ENCODE measurements at places on chromosomes 1 and 21.

GRCh38 chr1:207966521-207966920, 55.6 kb upstream of the CD34 start:
- no peak for DNase-seq

DNA sequence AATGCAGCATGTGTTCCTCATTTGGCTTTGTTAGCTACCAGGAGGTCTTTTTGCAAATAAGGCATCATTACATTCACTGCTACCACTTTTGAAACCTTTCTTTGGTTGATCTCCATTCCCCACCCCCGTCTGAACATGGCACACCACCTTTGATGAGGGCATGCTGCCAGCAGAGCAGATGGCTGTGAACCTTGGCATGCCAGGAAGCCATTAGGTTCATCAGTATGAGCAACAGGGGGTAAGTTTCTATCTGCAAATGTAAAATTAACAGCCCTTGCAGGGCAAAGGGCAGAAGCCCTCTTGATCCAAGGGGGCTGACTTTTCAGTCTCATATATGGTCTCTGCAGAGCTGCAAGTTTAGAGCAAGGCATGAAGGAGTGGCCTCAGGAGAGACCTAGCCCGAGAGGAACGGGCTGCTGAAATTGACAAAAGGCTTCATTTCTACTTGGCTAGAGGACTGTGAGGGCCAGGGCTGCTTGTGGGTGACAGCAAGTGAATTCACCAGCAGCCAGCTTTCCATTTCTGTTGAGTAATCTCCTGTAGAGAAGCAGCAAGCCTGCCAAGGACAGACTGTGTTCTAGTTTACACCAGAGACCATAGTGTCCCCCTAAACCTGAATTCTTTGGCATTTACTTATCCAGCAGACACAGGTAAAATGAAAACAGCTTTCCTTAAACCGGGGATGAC, 127.9 kb downstream of the ZNF326 start:
- no peak for DNase-seq

- no peak for DNase-seq
These were observed 88.9 kb downstream of the DMRTB1 start for GRCh38 chr1:53548031-53548491.

DNA sequence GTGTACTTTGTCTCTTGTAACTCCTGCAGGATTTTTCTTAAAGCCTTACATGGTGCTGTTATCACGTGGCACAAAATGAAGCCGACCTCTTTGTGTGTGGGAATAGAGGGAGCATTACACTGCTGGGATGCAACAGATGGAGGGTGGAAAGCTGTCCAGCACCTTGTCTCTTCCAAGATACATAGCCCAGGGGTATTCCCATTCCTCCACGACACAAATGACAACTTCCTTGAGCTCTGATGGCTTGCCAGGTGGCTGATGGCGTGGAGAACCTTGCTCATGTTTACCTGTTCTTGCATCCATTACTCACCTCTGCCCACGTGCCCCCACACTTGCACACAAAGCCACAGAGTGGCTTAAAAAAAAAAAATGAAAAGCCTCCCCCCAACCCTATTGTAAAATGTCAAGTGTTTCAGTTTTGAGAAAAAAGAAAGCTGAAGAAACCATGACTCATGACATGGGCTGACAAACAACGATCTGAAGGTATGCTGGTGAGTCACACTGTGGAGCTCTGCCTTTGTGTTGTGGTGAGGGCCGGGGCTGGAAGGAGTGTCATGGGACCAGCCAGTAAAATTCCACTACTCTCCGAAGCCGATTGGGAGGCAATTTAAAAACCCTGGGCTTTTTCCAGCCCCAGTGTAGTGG, 32.0 kb upstream of the ATP5PO start:
- DNase-seq = peak; percentile 94

DNA sequence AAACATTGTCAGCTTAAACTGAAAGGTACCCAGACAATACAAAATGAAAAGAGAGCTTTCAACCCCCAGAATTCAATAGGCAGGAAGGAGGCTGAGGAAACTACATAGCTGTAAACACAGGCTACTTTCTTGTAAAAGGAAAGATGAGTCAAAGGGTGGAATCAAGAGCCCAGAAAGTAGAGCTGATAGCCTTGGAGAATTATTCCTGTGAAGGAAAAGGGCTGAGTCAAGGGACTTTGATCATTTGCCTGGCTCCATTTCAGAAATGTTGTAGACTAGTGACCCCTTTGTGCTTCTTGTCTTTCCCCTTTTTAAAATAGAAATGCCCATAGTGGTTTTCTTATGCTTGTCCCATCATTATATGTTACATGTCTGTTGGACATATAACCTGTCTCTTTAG, 597.6 kb downstream of the ADGRL2 start:
- no peak for DNase-seq

- DNase-seq = no peak
These were observed 89.2 kb downstream of the NRDC start for GRCh38 chr1:51789342-51789741.

DNA sequence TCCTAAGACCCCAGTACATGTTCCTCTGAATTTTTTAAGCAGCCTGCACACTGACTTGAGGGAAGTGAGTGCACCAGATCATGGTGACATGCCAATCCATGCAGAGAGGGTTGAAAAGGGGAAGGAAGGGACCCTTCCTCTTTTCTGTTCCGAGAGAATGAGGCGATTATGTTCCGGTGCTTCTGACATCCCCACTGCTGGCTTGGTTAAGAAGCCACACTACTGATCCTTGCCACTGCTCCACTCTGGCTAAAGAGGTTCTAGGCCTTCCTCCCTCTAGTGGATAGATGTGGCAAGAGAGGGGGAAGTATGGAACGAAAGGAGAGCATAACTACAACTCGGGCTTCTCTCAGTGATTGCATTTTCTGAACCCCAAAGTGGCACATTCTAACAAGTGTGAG, 1.8 kb upstream of the CYB5R1 start:
- DNase-seq = peak; percentile 65

DNA sequence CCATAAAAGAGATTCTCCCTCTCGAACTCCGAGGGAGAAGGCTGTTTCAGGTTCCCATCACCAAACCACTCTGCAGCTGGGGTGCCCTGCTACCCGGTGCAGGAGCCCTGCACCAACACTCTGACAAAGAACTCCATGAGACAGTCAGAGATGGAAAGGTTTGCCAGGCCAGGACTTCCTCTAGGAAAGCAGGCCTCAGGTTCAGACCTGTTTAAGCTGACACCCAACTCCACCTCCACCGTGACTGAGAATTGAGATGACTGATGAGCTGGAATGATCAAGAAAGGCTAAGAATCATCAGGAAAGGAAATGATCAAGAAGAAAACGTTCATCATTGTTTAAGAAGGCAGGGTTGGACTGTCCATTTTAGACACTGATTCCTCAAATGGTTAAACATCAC, 46.2 kb upstream of the KCNE1 start:
- no peak for DNase-seq

DNA sequence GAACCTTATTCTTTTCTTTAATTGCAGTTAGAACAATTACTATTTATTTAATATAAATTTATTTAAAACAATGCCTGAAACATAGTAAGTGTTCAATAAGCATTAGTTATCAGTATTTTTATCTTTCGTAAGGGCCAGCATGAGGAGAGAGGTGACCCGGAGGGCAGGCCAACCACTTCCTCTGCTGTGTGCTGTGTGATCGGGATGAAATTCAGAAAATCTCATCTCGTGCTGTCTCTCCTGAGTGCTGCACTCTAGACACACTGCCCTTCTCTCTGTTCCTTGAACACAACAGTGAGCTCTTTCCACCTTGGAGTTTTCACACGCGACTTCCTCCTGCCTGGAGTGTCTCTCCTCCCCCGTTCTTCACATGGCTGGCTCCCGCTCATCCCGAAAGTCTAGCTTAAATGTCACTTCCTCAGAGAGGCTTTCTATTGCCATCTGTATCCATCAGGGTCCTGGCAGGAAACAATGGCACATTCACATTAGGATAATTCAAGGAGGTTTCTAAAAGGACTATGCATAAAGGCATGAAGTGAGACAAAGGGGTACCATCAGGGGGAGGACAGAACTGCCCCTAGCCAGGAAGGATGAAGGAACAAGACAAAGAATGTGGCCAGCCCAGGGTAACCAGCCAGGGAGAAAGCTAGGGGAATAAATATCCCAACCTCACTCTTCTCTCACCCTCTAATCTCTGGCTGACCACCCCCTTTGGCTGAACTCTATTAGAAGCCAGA, 142.6 kb upstream of the GJB5 start:
- DNase-seq = no peak

DNA sequence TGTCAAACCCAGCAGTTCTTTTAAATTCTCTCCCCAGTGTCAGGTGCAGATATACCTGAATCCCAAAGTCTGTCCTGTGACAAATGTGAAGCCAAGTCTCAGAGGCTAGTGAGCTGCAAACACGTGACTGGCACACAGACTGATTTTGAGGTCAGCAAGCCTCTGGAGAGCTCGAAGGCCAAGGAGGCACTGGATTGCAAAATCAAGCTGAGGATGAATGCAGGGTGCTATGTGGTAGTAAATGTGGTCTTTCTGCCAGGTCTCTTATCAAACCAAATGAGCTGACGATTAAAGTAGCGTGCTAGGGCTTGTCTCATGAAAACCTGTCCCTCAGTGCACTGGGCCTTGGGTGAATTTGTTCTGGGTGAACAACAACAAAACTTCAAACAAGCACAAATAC, 20.6 kb downstream of the GPR3 start:
- no peak for DNase-seq

GRCh38 chr1:226984521-226985238, 44.6 kb downstream of the COQ8A start:
- no peak for DNase-seq

DNA sequence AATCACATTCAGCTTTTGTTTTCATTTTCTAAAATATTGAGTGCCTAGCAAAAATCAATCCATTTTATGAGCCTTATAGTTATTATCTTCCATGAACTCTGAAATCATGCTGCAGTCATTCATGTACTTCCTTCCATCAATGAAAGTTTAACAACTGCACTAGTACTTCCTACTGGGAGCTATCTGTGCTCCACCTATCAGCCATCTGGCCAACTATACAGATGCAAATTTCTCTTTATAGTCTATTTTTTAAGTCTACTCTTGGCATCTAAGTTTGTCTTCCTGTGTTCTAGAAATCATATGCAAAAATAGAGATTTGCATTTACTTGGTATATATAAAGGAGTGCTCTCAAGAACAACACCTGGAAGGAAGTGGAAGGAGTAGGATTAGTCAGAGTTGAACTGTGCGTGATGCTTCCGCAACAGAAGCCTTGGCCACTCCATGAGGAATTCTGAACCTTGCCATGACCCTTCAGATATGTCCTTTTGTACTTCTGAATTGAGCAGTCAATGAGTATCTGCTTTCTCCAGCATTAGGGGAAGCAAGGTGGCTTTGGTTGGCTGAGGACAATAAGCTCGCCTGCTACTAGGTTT, 403.2 kb upstream of the ADAMTS5 start:
- DNase-seq = no peak

- DNase-seq = no peak
These were observed 63.7 kb downstream of the SCCPDH start for GRCh38 chr1:246787781-246788513.

DNA sequence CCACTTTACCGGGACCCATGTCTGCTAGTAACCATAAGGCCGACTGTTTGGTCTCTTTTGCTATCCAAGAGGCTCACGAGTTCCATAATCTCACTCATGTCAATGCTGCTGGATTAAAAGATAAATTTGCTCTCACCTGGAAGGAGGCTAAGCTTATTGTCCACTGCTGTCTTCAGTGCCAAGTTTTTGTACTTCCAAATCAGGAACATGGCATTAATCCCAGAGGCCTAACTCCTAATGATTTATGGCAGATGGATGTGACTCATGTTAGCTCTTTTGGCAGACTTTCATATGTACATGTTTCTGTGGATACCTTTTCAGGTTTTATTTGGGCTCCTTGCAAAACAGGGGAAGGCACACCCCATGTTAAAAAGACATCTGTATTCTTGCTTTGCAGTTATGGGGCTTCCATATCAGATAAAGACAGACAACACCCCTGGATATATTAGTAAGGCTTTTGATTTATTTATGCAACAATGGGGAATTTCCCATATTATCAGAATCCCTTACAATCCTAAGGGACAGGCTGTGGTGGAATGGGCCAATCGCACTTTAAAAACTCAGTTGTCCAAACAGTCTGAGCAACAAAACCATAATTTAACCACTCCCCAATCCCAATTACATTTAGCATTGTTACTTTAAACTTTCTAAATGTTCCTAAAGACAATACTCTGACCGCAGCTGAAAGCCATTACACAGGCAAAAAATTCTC, 162.7 kb downstream of the IER5 start:
- peak; percentile 19 for DNase-seq

- peak; percentile 26 for DNase-seq
These were observed 380.7 kb upstream of the NR5A2 start for GRCh38 chr1:199646761-199647160.

- no peak for DNase-seq
These were observed 30.4 kb upstream of the GNG12 start for GRCh38 chr1:67863637-67864036.

DNA sequence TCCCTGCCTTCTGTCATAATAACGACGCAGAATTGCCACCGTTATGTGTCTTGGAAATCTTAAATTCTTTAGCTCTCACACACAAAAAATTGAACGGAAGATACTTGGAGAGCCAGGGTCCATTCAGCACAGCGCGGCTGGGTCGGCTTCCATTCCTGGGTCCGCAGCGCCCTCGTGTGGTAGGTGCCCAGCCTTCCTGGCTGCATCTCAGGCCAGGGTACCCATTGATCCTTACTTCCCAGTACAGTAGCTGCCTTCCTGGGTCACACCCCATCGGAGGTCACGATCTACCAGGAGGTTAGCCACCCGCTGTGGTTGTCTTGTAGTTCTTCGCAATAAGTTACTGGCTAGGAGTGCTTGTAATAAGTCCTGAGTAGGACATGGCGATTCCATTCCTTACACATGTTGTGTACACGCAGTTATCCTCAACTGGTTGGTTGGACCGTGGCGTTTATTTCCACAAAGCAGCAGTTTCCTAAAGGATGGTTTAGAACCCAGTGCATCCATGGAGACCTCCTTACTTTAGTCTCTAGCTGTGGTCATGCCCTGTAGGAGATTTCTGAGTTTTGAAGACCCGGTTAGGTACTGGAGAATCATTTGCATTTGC, 9.9 kb upstream of the MTARC1 start:
- peak; percentile 90 for DNase-seq

DNA sequence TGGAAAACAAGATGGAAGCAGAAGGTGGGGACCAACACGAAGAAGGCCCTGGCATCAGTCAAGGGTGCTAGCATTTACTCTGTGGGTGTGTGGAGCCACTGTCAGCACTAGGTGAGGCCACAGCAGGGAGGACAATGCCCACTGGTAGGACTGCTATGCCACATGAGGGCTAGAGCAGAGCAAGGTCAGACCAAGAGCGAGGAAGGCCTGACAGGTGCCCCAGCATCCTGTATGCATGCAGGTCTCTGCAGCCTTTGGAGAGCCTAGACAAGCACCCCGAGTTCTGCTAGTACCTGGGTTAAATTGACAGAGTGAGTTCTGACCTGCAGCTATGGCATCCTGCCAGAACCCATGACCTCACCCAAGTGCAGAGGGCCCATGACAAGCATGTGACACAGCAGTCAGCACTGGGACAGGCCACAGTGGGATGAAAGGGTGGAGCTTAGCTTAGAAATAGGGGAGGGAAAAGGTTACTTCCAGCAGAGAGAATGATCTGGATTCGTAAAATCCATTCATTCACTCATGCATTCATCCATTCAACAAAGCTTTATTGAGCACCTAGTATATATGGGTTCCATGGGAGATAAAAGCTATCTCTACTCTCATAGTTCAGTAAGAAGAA, 9.0 kb upstream of the CSF1 start:
- peak; percentile 77 for DNase-seq

Measured in hepatocyte (in vitro differentiated cells).